ENCODE measurements at places on chromosomes 4 and X.

DNA sequence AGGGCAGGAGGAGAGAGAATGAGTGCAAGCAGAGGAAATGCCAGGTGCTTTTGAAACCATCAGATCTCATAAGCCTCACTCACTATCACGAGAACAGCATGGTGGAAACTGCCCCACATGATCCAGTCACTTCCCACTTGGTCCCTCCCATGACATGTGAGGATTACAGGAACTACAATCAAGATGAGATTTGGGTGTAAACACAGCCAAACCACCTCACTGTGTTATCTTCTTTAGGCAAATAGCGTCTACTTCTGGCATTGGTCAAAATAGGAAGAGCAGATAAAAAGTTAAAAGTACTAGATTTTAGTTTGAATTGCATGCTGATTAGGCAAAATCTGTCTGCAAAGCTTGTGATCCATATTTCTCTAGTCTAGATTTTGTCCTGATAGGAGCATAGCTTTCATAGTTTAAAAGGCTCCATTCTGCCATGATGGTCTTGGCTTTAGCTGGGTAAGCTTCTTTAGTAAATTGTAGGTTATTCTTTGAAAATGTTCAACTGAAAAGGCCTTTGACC is 267.5 kb downstream of the NKX6-1 start:
- DNase-seq, result no peak

DNA sequence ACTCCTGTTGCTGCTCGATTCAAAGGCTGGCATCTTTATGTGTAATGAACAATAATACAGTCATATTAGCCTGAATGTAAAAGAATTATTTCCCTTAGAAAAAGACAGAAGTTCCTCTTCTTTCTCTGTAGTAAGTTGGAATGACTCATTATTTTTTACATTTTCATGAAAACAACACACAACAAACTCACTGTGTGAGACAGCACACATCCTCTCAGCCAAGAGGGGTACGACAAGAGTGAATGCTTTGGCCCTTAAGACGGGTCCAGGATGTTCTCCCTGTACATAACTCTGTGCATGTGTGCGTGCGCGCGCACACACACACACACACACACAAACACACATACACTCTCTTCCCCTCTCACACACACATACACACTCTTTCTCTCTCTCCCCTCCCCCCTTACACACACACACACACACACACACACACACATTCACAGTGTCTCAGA is 72.8 kb downstream of the MANBA start:
- DNase-seq, result no peak

DNA sequence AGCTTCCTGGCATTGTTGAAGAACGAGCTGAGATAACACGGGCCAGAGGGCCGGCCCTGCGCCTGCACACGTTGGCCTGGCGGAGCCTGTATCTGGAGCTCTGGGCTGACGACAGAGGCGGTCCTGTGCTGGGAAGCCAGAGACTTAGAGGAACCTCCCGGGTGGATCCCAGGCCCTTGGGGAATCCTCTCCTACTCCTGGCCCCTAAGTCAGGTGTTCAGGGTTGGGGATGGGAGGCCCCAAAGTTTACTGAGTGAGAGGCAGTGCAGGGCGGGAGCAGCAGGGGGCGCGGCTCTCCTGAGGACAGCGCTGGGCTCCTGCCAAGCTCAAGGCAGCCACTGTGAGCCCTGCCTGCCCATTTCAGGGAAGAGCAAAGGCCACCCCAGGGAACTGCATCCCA is 2.5 kb upstream of the HTRA3 start:
- peak; percentile 15 for DNase-seq

- no peak for DNase-seq
These were observed 84.8 kb downstream of the CLDN34 start for GRCh38 chrX:10051866-10052480.

DNA sequence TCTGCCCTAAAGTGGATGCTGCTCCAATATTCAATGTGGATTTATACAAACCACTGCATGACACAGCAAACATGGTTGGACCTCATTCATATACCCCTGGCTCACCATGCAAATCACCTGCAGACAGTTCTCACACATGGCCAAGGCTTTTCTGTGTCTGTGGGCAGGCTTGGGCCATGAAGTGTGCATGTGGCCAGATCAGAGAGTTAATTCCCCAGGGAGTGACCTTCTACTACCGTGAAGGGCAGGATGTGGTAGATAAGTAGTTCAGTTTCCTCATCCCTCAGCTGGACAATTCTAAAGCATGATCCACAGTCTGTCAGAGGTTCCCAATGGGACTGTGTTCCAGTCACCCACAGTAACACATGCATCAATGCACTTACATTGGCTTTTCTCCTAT is 24.6 kb upstream of the BCLAF3 start:
- DNase-seq, result no peak

GRCh38 chrX:470686-471085 is 84.0 kb upstream of the PPP2R3B start:
- no peak for DNase-seq

All from stimulated activated naive B cell treated with anti-CD40 and anti-IgM and Interleukin-4, amounts not matched to agents 10 μg/mL and 1 μg/mL and 100 μg/mL, for 72 hours (primary cell).